Kidney tubule cell (primary cell): ENCODE measurements at places on chromosomes 5 and 9.

DNA sequence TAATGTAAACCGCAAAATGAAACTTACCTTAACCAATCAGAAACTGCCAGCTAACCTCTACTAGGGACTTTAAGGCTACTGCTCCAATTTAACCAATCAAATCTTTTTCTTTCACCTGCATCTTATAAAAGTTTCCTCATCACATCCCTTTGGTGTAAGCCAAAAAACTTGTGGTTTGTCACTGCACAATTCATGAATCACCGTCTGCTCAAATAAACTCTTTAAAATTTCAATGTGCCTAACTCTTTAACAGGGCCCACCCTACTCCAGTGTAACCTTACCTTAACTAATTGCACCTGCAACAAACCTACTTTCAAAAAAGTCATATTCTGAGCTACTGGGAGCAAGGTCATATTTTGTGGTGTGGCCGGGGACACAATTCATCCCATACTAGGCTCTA lies 172.2 kb upstream of the GRAMD2B start:
- DNase-seq = peak; percentile 53

DNA sequence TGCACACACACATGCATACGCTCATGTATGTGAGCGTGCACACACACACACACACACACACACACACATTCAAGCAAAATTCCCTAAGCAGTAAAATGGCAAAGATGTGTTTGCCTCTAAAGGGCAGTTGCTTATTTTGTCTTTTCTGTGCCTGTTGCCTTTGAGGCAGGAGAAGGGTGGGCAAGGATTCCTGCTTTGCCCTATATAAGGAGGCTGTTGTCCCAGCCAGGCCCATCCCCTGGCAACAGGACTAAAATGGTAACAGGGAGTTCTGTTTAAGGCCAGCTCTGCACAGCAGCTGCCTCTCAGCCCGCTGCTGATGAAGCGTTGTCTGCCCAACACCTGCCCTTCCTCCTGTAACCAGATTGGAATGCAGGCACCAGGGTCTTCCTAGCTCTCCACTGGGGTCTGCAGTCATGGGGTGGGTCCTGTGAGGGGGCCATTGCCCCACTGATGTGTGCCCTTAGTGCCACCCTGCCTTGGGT lies 64.4 kb downstream of the PPARGC1B start:
- no peak for DNase-seq

DNA sequence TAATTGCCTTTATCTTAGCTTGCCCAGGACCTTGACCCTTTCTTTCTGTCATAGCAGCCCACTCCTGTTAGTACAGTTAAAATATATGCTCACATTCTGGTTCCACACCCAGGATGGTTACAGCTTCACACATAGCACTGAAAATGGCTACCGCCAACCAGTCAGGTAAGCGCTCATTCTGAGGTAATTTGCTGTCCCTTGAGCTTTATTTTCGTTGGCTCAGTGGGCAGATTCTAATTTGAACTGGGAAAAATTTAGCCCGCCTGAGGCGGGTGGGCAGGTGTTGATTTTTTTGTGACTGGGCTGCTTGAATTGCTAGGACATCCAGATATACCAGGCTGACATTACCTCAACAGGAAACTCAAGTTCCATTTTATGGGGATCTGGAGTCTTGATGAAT lies 137.5 kb downstream of the KCTD16 start:
- no peak for DNase-seq

- DNase-seq = no peak
Measured at GRCh38 chr9:119318371-119318770, 50.9 kb downstream of the BRINP1 start.

GRCh38 chr5:65779643-65780042 lies 57.6 kb downstream of the NLN start:
- DNase-seq = no peak

DNA sequence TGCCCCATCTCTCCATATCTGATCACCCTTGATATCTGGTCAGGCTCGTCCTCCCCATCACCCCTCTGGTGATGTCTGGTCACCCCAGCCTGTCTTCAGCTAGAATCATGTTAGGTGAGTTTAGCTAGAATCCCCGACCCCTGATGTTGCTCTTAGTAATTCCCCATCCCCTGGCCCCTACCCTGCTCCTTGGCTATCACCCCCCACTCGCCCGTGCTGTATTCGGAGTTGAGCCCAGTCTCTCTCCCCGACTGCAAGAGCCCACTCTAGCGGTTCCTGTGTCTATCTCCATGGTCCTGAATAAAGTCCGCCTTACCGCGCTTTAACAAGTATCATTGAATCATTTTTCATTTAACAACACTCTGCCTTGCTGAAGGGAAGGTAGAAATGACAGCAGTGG lies 33.7 kb downstream of the ADAMTS2 start:
- no peak for DNase-seq

DNA sequence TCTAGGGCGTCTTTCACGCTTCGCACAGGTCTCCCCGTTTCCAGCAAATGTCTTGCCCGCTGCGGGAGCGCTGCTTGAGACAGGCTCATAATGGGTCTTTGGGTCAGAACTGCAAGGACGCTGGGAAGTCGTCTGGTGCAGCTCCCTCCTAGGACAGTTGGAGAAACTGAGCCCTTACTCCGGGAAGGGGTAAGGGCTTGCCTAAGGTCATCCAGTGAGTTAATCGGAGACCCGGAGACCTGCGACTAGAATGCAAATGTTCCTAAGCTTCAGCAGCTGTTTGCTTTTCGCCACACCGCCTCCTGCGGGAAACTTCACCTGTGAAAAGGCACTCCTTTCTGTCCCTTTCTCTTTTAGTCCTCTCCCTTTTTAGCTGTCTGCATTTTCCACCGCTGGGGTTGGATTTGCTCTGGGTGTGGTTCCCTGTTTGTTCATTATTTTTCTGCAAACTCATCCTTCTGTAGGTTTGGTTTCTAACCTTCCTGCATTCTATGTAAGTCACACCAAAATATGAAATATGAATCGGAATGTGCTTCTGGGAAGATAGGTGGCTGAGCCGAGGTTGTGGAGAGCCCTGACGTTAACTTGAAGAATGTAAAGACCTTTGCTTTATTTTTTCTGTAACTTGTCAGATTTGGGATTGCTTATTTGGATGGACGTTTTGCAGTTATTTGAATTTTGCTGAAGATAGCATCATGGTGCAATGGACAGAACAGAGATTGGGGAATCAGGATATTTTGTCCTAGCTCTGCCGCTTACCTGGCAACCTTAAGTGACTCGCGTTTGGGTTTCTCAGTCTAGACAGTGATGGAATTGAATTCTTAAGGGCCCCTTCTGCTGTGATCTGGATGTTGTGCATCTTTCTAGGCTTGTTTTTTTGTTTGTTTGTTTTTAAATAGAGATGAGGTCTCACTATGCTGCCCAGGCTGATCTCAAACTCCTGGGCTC lies 909 bp downstream of the SLC36A1 start:
- DNase-seq = peak; percentile 38

DNA sequence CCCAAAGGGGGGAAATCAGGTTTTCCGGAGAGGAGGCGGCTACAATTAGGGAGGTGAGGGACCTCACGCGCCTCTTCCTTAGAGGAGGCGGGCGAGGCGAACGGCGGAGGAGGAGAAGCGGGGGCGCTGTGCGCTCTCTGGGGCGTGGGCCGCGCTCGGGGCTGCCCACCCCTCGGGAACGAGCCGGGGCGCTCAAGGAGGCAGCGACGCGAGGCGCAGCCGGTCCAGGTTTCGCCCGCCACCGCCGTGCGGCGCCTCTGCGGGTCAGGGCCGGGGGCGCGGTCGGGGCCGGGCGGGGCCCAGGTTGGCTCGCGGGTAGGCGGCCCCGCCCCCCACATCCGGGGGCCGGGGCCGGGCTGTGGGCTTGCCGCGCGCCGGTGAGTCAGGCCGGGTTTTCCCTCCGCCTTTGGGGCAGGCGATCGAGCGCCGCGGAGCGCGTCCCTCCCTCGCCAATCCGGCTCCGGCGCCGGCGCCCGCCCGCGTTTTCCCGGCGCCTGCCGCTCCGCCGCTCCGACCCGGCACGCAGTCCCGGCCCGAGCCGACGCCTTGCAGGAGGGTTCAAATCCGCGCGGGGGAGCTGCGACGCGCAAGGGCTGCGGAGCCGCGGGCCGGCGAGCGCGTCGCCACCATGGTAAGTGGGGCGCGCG lies at the start of gene N4BP3:
TSS of gene N4BP3 (plus strand) at position 392 of the 647 bp plus-strand sequence. CDS start 6,052 bp downstream, outside the sequence.
- DNase-seq = peak; percentile 88

GRCh38 chr9:136171009-136171800 lies 33.7 kb downstream of the LHX3 start:
- DNase-seq = peak; percentile 14

DNA sequence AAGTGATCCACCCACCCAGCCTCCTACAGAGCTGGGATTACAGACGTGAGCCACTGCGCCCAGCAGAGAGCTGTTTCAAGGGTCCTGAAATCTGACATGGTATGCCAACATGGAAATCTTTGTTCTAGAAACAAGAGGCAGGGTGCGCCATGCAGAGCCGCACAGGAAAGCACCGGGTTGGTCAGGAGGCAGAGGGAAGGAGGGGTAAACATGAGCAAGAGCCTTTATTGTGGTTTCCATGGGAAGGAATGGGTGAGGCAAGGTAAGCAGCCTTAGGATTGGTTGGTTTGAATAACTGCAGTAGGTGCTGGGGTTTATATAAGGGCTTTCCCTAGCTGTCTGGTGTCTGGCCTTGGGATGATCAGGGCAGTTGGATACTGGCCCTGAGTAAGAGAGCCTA lies 5.5 kb upstream of the EXOSC2 start:
- DNase-seq = no peak

- DNase-seq = peak; percentile 51
Measured at GRCh38 chr9:89139455-89139854, 39.2 kb downstream of the SHC3 start.
